ENCODE measurements at places on chromosomes 12 and 14. TPM values are rescaled to one million over a fixed set of nuclear protein-coding genes. Genes with fewer than 3 reads are reported as not detected.

- no peak for DNase-seq
Measured at GRCh38 chr12:1956716-1957115, 38.3 kb upstream of the CACNA2D4 start.

- no peak for DNase-seq
Measured at GRCh38 chr14:76923431-76924370, 97.5 kb downstream of the LRRC74A start.

DNA sequence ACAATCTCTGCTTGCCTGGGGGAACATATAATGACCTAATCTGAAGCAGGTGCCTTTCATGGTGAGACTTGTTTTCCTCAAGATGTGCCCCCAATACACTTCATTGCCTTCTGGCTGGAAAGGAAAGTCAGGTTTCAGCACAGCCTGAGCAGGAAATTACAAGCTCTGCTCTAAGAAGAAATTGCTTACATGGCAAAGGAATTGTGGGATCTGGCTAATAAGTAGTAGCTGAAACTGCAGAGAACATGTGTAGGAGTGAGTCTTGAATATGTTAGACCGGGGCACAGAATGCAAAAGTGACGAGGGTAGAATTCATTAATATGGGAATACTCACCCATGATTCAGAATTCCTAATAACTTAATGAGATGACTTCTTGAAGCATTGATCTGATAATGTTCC lies 6.3 kb upstream of the CFAP54 start:
- no peak for DNase-seq

The LALBA gene
- polyA plus RNA-seq = not detected

The LRRC9 gene
- polyA plus RNA-seq = not detected
